NCI-H1105 treated with DMSO at 0.1 percent for 48 hours (cell line): ENCODE measurements at places on chromosomes 16 and 17.
A peak's percentile ranks its signal among the peaks of the same experiment; 100 is the strongest.

GRCh38 chr16:78050734-78051400, 28.5 kb downstream of the CLEC3A start:
- DNase-seq = no peak

- DNase-seq = no peak
These were observed 31.8 kb downstream of the MRM1 start for GRCh38 chr17:36632916-36633771.

DNA sequence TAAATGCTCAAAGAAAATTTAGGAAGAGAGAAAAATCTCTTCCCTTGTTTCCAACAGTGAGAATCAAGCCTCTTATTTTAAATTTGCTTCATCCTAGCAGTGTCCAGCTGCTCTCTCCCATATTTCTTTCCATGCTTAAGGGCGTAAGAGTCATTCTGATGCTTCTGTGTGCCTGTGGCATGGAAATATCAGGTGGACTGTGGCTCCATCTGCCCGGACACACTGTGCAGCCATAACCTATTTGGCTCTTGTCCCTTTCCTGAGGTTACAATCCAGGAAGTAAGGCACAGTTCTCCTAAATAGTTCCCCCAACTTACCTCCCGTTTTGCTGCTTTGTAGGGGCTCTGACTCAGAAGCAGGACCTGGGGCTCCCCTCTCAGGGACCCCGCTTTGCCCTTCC, 6.3 kb upstream of the KRT222 start:
- no peak for DNase-seq

- no peak for DNase-seq
These were observed 160.8 kb downstream of the ANKFN1 start for GRCh38 chr17:56314026-56314425.

DNA sequence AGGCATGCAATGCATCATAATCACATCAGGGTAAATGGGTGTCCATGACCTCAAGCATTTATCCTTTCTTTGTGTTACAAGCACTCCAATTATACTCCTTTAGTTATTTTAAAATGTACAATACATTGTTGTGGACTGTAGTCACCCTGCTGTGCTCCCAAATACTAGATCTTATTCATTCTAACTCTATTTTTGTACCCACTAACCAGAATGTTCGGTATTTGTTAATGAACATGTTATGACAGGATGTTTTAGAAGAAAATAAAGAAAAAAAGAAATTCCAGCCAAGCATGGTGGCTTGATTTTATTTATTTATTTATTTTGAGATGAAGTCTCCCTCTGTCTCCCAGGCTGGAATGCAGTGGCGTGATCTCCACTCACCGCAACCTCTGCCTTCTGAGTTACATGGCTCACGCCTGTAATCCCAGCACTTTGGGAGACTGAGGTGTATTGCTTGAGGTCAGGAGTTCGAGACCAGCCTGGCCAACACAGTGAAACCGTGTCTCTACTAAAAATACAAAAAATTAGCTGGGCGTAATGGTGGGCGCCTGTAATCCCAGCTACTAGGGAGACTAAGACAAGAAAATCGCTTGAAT, 1.8 kb upstream of the NDE1 start:
- DNase-seq = no peak

- DNase-seq = peak; percentile 82
These were observed at the start of gene TEKT1 for GRCh38 chr17:6831661-6832263. TSS of gene TEKT1 (minus strand) at chr17:6831729. CDS start at chr17:6830376, 1,353 bp downstream.

GRCh38 chr16:8505327-8505991, 84.9 kb downstream of the TMEM114 start:
- peak; percentile 31 for DNase-seq

DNA sequence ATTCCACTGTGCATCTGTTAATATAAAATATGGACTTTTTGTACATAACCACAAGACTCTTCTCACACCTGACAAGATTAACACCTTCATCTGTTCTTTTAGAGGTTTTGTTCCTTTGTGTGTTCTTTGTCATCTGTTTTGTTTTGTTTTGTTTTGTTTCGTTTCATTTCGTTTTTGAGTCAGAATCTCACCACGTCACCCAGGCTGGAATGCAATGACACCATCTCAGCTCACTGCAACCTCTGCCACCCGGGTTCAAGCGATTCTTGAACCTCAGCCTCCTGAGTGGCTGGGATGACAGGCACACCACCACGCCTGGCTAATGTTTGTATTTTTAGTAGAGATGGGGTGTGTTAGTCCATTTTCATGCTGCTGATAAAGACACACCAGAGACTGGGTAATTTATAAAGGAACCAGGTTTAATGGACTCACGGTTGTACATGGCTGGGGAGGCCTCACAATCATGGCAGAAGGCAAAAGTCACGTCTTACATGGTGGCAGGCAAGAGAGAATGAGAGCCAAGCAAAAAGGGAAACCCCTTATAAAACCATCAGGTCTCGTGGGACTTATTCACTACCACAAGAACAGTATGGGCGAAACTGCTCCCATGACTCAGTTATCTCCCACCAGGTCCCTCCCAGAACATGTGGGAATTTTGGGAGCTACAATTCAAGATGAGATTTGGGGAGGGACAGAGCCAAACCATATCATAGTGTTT, 22.3 kb downstream of the C16orf90 start:
- no peak for DNase-seq

DNA sequence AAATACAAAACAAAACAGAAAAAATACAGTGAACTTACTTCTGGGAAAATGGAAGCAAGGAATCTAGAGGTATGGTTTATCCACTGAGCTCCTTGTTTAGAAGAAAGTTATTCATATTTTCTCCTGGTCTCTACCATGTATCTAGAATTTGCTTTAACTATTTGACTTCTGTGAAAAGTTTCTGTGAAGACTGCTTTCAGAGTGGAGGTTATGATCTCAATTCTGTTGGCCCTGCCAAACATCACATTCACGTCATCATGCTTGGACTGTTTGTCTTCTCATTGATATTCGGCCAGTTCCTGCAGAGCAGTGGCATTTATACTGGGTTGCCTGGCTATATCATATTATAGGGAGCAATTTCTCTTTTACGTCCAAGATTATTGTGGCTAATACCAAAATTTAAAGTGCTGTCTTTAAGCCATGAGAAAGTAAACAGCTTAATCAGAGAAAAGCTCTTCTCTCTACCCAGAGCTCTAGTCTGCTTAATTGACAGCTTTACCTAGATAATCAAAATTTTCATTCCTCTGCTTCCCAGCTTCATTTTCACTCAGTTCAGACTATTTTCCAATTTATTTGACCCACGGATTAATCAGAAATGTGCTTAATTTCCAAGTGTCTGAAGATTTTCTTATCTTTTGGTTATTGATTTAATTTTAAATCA, at the start of gene ABCA8:
Gene ABCA8, minus strand, starts transcription at position 212 of the 661 bp plus-strand sequence. CDS start 13,358 bp downstream, outside the sequence.
- DNase-seq = no peak

DNA sequence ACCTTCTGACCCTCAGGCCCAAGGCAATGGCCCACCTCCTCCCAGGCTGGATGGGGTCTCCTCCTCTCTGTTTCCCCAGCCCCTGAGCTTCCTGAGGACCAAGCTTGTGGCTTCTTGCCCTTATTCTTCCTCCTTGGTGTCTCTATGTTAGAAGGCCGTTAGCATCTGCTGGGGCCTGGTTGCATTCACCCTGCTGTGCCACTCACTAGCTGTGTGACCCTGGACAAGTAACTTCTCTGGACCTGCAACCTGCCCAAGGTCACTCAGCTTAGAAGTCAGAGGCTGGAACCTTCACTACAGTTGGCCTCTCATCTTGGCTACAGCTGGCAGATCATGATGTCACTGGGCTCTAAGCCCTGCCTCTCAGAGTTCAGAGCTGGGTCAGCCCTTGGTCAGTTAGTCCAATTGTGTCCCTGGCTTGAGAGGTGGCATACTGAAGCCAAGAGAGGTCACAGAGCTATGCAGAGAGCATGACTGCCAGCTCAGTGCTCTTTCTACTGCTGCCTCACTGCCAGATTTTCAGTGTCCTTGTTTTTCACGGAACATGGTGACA, 3.0 kb downstream of the MT2A start:
- DNase-seq = no peak

DNA sequence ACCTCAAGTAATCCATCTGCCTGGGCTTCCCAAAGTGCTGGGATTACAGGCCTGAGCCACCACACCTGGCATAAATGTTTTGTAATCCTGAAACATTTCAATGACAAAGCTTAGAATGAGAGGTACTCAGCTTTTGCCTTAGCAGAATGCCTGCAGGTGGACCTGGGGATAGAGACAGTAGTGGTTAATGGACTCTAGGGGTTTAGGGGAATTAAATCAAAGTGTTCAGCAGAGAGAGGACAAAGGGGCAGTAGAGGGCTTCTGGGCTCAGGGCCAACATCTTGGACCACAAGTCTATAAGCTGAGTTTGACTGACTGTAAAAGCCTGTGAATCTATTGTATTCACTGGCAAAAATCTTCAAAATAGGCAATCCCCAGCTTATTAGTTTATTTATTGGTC, 36.0 kb upstream of the MED13 start:
- DNase-seq = peak; percentile 10

DNA sequence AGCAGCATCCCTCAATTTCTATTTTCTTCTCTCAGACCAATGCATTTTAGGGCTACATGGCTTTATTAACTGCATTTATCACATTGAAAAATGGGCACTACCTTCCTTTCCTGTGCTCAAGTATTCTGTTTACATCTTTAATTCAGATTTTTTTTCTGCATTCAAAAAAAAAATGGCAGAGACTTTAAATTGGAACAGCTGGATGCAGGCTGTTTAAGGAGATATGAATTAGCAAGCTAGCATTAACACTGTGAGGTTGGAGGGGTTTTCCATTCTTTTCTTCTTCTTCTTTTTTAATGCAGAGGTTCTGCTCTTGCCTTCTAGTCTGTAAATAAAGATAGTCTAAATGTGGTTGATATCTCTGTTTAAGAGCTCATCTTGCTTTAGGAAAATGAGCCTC, 242.9 kb upstream of the RBFOX1 start:
- no peak for DNase-seq

DNA sequence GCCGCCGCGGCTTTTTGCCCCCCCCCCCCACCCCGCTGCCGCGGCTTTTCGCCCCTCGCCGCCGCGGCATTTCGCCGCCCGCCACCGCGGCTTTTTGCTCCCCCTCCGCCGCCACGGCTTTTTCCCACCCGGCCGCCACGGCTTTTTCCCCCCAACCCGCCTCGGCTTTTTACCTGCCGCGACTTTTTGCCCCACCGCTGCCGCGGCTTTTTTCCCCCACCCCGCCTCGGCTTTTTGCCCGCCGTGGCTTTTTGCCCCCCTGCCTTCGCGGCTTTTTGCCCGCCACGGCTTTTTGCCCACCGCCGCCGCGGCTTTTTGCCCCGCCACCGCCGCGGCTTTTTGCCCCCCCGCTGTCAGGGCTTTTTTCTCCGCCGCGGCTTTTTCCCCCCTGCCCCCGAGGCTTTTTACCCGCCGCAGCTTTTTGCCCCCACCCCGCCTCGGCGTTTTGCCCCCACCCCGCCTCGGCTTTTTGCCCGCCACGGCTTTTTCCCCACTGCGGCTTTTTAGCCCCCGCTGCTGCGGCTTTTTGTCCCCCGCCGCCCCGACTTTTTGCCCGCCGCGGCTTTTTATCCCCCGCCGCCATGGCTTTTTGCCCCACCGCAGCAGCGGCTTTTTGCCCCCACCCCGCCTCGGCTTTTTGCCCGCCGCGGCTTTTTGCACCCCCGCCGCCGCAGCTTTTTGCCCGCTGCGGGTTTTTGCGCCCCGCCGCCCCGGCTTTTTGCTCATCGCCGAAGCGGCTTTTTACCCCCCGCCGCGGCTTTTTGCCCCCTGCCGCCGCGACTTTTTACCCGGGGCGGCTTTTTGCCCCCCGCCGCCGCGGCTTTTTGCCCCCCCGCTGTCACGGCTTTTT, 527.8 kb upstream of the WSB1 start:
- no peak for DNase-seq

GRCh38 chr16:22007159-22007508, 777 bp upstream of the MOSMO start:
- DNase-seq = no peak

DNA sequence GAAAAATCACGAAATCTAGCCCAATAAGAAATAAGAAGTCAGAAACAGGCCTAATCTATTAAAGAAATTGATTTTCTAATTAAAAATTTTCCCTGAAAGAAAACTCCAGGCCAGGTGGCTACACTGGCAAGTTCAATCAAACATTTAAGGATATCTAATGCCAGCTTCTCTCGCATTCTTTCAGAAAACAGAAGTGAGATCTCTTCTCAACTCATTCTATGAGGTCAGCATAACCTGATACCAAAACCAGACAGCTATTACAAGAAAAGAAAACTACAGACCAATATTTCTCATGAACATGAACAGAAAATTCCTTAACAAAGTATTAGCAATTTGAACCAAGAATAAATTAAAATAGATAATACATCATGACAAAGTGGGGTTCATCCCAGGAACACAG, 52.4 kb downstream of the AXIN2 start:
- DNase-seq = no peak

GRCh38 chr17:48671697-48672171, 45.6 kb upstream of the HOXB9 start:
- DNase-seq = peak; percentile 16
